ENCODE measurements at places on chromosomes 4 and X.

GRCh38 chr4:135240796-135241195 is 1039.2 kb upstream of the PABPC4L start:
- no peak for DNase-seq

GRCh38 chrX:99248180-99248579 is 1161.9 kb downstream of the PCDH19 start:
- DNase-seq, result no peak

DNA sequence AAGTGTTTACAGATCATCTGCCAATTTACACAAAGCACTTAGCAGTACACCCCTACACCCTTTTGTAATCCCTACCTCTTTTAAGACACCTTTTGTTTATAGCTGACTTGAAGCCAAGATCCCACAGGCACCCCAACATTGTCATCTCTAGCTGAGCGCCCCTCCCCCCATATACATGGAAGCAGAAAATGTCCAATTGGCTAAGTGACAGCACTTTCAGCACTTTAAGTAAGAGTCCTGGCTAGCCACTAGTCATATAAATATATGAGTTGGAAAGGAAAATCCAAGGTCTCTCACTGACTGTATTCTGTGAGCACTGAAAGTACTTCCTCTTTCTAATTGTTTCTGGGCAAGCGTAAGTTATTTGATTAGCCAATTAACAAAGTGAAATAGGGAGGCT is 108.2 kb downstream of the NSUN7 start:
- DNase-seq, result no peak

- DNase-seq, result no peak
Observed at GRCh38 chr4:68416591-68416990, 30.7 kb upstream of the TMPRSS11E start.

DNA sequence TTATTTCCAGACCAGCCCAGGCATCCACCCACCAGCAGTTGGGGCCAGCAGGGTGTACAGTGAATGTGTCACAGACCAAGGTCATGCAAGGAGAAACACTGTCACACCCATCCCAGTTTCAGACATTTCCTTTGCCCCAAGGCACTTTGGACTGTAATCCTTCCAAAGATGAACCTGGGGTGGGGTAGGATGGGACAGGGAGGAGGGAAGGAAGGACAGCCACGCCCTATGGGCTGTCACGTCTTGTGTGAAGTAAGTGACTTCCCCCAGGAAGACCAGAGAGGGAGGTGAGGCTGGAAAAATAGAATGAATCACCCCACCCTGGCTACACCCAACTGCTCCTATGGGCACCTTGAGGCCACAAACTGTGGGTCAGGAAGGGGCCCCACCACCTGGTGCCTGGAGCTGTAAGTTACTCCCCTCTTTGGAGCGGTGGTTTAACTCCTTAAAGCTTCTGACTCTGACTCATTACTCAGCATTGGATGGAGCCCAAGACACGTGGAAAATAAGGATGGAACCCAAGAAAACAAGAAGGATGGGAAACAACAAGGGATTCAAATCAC is 349.9 kb upstream of the KLF3 start:
- no peak for DNase-seq

GRCh38 chr4:37795581-37796195 is 30.8 kb upstream of the PGM2 start:
- DNase-seq, result no peak

- no peak for DNase-seq
Observed at GRCh38 chr4:3315566-3315965, 22.7 kb downstream of the RGS12 start.

DNA sequence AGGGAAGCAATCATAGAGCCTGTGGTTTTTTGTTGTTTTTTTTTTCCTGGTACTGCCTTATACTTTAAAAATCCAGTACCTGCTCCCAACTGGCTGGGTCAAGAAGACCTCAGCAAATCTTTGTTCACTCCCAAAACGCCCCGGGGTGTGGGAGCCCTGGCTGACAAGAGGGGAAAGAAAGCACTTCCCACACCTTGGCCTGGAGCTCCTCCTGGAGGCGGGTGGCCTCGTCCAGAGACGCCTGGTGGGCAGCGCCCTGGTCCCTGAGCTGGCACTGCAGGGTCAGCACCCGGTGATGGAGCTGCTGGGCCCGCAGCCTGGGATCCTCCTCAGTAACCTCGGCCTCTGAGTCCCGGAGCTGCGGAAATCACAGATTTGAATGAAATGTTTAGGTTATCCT is 38.2 kb downstream of the C4orf50 start:
- no peak for DNase-seq

DNA sequence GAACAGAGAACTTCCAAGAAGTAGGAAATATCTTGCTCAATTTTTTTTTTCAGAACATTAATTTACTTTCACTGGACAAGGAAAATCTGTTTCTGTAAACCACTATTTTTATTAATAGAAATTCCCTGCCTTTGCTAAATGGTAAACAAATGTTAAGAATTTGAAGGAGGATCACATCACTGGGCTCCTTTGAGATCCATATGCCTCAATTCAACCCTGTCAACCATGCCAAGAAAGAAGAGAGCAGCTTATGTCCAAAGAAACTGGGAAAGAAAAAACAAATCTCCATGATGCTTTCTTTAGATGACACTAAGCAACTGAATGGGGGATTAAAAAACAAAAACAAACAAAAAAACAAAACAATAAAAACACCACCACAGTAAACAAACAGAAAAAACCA is 47.7 kb downstream of the LNX1 start:
- DNase-seq, result no peak

GRCh38 chrX:126695375-126695896 is 124.1 kb upstream of the PRR32 start:
- no peak for DNase-seq

GRCh38 chrX:127011629-127012028 is 192.1 kb downstream of the PRR32 start:
- no peak for DNase-seq

DNA sequence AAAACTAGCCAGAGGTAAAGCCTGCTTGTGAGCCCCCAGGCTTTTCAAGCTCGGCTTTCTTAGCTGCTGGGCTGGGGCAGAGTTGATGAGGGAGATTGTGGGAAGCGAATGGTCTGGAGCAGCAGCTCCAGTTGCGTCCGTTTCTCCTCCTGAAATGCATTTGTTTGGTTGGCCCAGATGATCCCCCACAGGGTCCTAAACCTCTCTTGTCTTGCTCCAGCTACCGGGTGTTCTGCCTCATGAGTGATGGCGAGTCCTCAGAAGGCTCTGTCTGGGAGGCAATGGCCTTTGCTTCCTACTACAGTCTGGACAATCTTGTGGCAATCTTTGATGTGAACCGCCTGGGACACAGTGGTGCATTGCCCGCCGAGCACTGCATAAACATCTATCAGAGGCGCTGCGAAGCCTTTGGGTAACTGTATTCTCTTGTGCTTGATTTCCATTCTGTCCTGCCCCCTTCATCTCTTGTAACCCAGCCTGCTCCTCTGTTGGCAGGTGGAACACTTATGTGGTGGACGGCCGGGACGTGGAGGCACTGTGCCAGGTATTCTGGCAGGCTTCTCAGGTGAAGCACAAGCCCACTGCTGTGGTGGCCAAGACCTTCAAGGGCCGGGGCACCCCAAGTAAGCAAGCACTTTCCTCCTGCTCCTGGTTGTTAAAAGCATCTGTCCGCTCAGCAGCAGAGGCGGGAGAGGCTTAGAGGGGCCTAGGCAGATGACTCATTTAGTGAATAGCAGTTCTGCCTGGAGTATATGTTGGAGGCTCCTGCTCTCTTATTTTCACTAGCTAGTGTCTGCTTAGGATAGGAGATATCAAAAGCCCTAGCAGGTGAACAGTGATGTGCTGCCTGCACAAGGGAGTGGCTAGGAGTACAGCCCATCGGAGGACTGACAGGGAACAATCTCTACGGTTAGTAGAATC is 15.3 kb downstream of the TKTL1 start:
- DNase-seq, result no peak

GRCh38 chr4:158613046-158613445 is 58.6 kb downstream of the C4orf46 start:
- DNase-seq, result no peak

DNA sequence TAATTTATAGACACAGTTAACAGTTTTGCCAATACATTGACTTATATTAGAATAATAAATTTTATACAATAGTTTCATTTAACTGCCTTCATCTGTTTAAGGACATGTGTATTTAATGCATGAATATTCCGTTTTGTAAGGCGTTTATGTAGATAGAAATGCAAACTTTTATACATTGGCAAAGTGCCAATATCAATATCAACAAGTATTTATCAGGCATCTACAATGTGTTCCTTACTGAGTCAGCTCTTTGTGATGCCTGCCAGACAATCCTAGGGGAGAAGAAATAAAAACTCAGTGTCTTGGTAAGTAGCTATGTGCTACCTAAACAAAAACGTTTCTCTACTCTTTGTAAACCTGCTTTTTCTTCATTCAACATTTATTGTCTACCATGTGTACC is 1142.2 kb downstream of the C4orf33 start:
- DNase-seq, result no peak

DNA sequence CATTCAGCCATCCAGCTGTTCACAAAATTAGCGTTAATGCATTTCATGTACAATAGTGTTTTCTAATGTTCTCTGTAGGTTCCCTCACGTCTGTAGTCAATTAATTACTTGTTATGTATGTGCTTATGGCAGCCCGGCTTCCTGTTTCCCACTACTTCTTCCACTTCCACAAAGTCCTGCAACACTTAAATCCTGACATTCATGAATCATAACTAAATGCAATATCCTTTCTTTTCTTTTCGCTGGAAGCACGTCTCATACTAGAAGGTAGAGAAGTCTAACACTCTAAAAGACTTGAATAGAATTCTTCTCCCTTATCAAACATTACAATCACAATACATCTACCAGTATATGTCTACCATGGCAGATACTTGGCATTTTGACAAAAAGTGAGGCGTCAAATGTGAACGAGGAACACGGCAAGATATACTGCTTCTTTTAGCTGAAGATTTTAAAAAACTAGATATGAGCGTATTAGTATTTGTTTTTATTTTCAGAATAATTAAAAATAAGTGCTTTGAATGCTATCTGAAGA is 239.0 kb upstream of the DIAPH2 start:
- no peak for DNase-seq

GRCh38 chrX:53678667-53679066 is 7.9 kb downstream of the HUWE1 start:
- no peak for DNase-seq

DNA sequence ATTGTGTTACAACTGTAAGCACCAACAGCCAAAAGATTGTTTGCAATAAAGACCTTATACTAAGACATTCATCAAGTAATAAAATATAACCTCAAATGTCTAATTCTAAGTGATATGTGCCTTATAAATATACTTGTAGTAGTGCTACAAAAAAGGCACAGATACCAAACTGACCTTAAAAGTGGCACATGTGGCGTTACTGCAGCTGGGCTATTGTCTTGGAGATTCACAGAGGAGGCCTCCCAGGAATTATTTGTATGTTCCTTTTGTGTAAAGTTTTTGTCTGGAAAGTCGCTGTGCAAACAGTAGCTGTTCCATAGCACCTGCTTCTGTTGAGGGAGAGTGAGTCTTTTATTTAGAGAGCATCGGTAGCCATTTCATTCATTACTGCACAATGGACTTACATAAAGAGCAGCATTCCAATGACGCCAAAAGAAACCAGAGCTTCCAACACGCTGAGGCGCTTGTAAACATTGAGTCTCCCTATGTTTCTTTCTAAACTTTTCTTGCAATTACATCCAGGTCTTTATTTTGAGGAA is 143.7 kb downstream of the RPA4 start:
- DNase-seq, result no peak

GRCh38 chr4:78613522-78614321 is 62.2 kb downstream of the ANXA3 start:
- no peak for DNase-seq

DNA sequence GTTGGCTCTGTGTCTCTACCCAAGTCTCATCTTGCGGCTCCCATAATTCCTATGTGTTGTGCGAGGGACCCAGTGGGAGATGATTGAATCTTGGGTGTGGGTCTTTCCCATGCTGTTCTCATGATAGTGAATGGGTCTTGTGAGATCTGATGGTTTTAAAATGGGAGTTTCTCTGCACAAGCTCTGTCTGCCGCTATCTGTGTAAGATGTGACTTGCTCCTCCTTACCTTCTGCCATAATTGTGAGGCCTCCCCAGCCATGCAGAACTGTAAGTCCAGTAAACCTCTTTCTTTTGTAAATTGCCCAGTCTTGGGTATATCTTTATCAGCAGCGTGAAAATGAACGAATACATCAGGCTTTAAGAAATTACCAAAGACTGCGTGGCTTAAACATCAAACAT is 31.2 kb downstream of the STIM2 start:
- DNase-seq, result no peak

GRCh38 chrX:154019633-154020528 is at the start of gene IRAK1:
IRAK1 (minus strand) TSS chrX:154019902; CDS start chrX:154019812, 90 bp downstream.
- no peak for DNase-seq

DNA sequence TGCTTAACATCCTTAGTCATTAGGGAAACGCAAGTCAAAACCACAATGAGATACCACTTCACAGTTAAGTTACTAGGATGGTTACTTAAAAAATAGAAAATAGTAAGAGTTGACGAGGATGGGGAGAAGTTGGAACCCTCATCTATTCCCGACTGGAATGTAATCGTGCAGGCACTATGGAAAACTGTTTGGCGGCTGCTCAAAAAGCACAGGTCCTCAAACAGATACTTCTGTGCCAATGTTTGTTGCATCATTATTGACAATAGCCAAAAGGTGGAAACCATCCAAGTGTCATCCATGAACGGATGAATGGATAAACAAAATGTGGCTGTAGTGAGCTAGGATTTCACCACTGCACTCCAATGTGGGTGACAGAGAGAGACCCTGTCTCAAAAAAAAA is 11.7 kb downstream of the CTAG1B start:
- DNase-seq, result no peak

- no peak for DNase-seq
Observed at GRCh38 chrX:68109162-68109561, 324.1 kb downstream of the OPHN1 start.

GRCh38 chr4:79198951-79199587 is 126.8 kb downstream of the NAA11 start:
- no peak for DNase-seq

- no peak for DNase-seq
Observed at GRCh38 chr4:111499291-111499690, 646.0 kb upstream of the FAM241A start.

GRCh38 chr4:119656342-119656741 is 27.7 kb upstream of the PDE5A start:
- no peak for DNase-seq
